ENCODE measurements at places on chromosomes 12 and 14.
A peak's percentile ranks its signal among the peaks of the same experiment; 100 is the strongest.

DNA sequence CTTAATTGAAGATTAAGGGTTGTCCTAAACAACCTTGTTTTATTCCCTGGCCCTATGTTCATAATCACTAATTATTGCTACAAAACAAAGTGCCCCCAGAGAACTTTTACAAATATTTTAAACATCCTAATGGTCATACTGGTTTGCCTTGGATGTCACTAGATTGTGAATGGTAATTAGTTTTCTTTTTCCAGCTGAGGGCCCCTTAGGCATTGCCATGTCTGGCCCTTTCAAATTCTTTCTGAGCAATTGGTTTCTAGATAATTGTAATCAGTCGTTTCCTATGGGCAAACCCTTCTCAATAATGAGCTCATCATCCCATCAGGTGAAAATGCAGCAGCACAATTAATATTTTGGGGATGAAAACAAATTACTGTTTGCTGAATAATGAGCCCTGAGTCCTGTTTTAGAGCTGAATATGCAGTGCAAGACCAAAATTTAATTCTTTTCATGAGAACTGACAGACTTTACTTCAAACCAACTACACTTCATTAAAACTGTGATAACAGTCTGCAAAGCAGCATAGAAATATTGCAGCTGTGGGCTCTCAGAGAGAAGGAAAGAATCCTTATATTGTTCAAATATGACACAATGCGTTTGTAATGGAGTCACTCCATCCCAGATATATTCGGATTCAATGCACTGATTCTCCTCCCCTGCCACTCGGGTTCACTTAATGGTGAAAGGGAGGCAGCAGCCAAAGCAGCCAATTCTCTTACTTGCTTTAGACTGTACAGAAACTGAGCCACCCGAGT is 67.7 kb upstream of the ARHGAP5 start:
- DNase-seq: no peak

GRCh38 chr14:69796797-69797500 is at the start of gene SLC10A1:
SLC10A1 (minus strand) TSS chr14:69797241; CDS start chr14:69797155, 86 bp downstream.
- DNase-seq: no peak

GRCh38 chr12:537772-538171 is 78.0 kb downstream of the B4GALNT3 start:
- DNase-seq: no peak

- peak; percentile 50 for DNase-seq
Measured at GRCh38 chr14:73058922-73059673, 764 bp downstream of the RBM25 start.

- peak; percentile 44 for DNase-seq
Measured at GRCh38 chr12:93836620-93837260, 159.6 kb downstream of the CRADD start.

DNA sequence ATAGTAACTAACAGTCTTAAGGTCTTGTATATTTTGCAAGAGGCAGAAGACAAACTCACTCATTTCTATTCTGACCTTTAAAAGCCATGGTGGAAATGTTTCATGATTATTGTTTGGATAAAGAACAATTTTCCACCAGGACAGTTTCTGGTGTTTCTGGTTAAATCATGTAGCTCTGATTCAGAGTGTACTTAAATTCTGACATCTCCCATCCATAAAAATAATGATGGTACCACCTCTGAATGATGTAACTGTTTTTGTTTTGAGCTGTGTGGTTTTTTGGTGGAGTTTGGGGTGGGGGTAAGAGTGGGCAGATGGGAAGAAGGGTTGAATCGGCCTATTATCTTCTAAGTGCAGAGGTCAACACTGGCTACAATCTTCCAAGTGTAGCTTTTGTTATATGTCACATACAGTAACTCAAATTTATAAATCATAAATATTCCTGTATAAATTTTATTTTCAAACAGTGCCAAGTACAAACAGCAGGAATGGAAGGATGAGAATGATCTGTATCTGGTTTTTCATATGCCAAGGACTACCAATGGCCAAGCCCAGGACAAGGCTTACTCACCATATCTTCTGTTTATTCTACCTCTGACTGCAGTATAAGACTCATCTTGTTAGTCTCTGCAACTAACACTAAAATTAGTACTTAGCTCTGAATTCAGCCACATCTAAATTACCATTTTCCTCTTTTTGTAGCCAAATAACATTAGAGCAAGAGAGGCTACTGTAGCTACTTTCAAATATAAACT is 108.7 kb downstream of the BCAT1 start:
- DNase-seq: peak; percentile 63

DNA sequence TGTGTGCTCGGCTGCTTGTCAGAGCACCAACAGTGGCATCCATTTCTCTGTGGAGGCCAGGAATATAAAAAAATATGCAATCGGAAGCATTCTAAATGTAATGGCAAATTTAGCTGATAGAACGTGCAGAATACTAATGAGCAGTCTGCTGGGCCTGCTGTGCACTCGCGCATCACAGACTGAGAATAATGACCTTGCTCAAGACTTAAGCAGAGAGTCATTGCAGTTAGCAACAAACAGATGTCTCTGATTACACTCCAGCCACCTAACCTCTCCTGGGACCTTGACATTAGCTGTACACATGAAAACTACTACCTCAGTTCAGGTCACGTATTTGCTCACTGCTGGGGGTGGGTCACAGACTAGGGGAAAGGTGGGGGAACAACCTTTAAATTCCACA is 269.2 kb upstream of the DAAM1 start:
- DNase-seq: peak; percentile 27

GRCh38 chr14:77763978-77764377 is 3.0 kb upstream of the SNW1 start:
- no peak for DNase-seq

- DNase-seq: no peak
Measured at GRCh38 chr12:51677284-51677968, 86.4 kb downstream of the SCN8A start.

- DNase-seq: no peak
Measured at GRCh38 chr12:130127532-130127911, 34.7 kb upstream of the FZD10 start.

DNA sequence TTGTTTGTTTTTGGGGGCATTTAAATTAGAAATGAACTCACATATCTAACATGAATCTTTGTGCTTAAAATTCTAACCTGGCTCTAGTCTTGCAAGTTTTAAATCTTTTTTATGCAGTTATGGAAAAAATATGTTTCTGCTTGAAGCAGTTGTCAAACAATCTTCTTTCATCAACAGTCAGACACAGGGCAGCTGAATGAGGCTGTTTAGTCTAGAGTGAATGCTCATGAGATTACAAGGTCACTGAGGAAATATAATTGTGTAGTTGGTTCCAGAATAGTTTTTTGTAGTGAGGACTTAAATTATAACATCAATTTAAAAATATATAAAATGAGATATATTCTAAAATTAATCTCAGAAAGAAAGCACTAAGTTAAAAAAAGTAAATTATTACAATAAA is 76.5 kb downstream of the TRMT5 start:
- no peak for DNase-seq

DNA sequence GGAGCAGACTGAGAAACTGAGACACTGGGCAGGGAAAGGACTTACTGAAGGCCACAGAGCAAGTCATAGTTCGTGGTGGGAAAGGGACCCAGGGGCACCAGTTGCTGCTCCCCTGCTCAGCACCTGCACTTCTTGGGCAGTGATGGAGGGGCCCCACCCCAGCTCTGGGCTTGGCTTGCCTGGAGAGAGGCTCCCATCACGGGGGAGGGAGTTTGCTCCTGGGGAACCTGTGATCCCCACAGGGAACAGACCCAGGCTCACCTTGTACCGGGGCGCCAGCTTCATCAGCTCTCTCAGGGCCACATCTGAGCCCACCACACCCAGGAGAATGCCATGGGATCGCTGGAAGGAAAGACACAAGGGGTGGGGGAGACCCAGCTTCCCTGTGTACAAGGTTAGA is 39.8 kb downstream of the CACNA2D4 start:
- DNase-seq: no peak

DNA sequence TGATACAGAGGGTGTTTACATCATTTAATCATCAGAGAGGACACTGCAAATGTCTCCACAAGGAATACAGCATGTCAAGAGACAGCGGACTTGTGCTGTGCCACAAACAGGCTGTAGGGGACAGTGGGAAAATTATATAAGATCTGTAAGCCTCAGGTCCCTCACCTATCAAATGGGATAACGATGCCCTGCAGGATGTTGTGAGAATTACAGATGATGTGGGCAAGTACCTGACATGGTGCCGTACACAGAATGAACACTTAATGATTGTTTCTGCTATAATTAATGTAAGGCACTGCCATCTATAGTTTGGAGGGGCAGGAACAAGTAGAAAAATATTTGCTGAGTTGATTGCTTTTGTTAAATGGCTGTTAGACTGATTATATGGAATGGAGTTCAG is 81.9 kb upstream of the GTF2A1 start:
- DNase-seq: no peak

DNA sequence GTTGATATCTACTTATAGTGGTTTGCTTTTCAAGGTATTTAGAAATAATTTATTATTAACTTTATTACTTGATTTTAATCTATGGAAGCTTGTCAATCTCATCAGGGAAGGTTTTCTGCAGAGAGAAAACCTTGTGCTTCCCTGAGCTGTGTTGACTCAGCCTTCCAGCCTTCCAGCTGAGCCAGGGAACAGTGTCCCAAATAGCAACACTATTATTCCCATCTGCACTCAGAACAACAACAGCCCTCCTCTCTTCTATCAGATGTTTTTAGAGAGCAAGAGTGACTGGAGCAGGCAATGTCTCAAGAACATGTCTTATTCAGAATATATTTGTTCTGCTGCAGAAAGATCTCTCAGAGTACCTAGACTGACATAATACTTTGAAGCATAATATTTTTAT is 389.9 kb upstream of the GARIN6 start:
- no peak for DNase-seq

- no peak for DNase-seq
Measured at GRCh38 chr12:116610971-116611541, 51.9 kb downstream of the MAP1LC3B2 start.

- DNase-seq: peak; percentile 98
Measured at GRCh38 chr12:25829192-25829591, 129.3 kb upstream of the RASSF8 start.

GRCh38 chr14:34548472-34548981 is 9.0 kb upstream of the EAPP start:
- no peak for DNase-seq

- DNase-seq: no peak
Measured at GRCh38 chr14:88016768-88017167, 11.8 kb downstream of the GPR65 start.
